Kidney epithelial cell (primary cell): ENCODE measurements at places on chromosomes 11 and 22. TPM values are rescaled to one million over a fixed set of nuclear protein-coding genes. Genes with fewer than 3 reads are reported as not detected.

PHOX2A gene
- not detected in 2 replicates for total RNA-seq

ABCG4 gene
- total RNA-seq: 0.13 and 0.82 TPM in 2 replicates

OR8K5 gene
- not detected in 2 replicates for total RNA-seq

GRCh38 chr11:60477035-60477445 is 15.5 kb upstream of the MS4A12 start:
- DNase-seq: no peak

DNA sequence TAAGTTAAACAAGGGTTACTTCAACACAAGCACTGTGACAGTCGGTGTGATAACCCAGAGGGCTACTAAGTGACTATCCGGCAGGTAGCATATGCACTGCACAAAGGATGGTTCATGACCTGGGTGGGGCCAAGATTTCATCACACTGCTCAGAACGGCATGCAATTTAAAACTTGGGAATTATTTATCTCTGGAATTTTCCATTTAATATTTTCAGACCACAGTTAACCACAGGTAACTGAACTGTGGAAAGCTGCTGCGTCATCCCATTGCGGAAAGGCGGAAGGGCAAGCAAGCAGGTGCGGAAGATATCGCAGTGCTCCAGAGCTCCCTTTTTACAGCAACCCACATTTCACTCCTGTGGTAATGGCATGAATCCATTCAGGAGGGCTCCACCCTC is 540.8 kb downstream of the INSC start:
- no peak for DNase-seq

- no peak for DNase-seq
Observed at GRCh38 chr11:92449222-92449621, 224.6 kb downstream of the FAT3 start.

GRCh38 chr11:83285151-83285770 is 906 bp downstream of the CCDC90B start:
- no peak for DNase-seq

OR52A1 gene
- total RNA-seq: not detected in 2 replicates

- no peak for DNase-seq
Observed at GRCh38 chr22:23722160-23722559, 28.8 kb downstream of the ZNF70 start.

DNA sequence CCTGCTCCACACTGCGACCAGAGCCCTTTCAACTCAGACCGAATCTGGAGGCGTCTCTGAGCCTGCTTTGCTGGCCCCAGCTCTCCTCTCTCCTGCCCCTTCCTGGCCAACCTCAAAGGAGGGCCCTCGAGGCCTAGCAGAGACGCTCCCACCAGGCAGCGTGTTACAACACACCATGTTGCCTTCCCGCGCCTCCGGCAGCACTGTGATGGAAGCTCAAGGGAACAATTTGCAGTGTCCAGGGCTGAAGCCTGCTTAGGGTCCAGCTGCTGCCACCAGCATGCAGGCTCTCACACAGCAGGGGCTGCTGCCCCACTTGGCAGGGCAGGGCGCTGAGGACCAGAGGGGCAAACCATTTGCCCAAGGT is 18.4 kb downstream of the LINC01488 start:
- no peak for DNase-seq

DNA sequence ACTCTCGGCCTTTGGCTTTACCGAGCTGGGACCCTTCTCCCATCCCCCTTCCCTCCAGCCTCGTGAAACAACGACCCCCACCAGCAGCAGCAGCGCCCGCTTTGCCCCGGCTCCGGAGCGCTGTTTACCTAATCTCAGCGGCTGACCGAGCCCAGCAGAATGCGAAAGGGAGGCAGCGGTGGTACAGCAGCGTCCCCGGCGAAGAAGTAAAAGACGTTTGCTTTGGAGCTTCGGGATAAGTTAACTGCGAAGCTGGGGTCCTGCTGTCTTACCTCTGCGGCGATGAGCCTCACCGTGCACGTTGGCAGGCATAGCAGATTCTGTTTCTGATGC is 2.0 kb upstream of the LARGE1 start:
- DNase-seq: no peak

DNA sequence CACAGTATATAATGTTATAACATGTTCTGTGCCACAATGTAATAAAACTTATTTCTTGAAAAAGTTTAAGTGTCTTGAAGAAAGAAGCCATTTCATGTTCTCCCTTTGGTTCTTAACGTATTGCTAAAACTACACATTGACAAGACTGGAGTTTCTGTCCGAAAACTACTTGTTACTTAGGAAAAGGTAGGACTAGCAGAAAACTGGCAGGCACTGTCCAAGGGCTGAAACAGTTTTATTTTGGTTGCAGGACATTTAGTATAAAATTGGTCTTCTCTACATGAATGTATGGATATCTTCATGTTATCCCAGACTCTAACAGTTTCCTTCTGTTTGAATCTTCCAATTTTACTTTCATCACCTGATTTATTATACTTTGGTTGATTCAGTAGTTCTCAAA is 1027.1 kb downstream of the LRRC4C start:
- no peak for DNase-seq

DNA sequence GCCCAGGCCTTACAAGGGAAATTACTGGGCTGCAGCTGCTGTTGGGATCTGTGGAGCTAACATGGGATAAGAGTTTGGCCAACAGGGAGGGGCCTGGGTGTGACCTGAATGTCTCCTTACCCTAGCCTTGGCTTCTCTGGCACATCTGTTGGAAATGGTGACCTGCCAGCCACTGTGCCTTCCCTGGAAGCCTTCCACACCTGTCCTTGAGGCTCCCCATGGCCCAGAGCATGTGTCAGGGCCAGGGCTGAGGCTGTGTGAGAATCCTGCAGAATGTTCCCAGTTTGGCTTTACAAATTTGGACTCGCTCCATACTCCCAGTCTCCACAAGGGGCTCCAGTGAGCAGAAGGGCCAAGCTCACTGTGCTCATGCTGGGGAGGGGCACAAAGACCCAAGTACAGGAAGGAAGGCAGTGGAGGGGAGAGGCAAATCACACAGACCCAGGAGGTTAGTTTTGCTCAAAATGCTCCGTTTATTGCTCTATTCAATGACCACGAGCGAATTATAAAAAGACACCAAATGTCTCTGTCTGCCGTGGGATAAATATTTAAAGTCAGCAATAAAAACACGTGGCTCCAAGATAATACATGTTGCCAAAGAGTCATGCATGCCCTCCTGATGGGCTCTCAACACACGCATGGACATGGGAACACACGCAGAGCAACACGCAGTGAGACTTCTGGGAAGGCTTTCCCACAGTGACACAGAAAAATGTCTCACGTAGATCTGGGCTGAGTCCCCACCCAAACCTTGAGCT is 1.7 kb upstream of the IGSF22 start:
- DNase-seq: no peak

DNA sequence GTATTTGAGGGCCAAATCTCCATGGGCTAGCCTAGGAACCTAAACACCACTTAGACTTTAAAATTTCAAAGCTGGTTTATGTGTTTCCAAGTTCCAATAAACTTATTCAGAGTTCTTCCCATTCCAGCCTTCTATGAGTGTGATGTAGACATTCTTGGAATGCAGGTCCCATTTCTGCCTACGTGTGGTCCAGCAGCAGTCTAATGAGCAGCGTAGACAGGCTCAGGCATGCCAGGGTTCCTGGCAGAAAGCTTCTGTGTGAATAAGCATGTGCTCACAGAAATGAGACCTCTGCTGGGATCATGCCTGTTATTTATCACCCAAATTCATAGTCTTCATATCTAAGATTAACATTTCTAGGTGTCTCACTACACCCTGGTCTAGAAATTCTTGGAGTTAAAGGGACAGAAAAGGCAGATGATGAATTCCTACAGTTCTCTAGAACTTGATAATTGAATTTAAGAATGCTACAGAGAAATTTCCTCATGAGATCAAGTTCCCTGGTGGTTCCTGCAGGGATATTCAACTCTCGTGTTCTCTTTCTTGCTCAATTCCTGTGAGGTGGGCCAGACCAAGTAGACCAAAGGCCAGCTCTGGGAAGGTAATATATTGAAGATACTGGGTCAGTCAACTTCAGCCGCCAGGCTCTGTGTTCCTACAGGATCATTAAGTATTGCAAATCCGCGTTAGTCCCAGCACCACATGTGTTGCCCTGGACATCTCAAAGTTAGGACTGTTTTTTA is 17.6 kb downstream of the RNF185 start:
- DNase-seq: peak; percentile 67

GRCh38 chr11:88105951-88106350 is 69.3 kb downstream of the RAB38 start:
- DNase-seq: no peak

- no peak for DNase-seq
Observed at GRCh38 chr22:50376085-50376651, 33.0 kb downstream of the PPP6R2 start.

GRCh38 chr11:72703267-72704008 is 29.2 kb upstream of the PDE2A start:
- no peak for DNase-seq

SNX32 gene
- 1.4 and 1.9 TPM in 2 replicates for total RNA-seq

OR2AT4 gene
- total RNA-seq: not detected in 2 replicates

- DNase-seq: no peak
Observed at GRCh38 chr11:65456418-65456817, 33.8 kb downstream of the NEAT1 start.

PDE3B gene
- 3.1 TPM in 2 replicates for total RNA-seq

- no peak for DNase-seq
Observed at GRCh38 chr11:114277637-114278341, 18.4 kb upstream of the NNMT start.

DNA sequence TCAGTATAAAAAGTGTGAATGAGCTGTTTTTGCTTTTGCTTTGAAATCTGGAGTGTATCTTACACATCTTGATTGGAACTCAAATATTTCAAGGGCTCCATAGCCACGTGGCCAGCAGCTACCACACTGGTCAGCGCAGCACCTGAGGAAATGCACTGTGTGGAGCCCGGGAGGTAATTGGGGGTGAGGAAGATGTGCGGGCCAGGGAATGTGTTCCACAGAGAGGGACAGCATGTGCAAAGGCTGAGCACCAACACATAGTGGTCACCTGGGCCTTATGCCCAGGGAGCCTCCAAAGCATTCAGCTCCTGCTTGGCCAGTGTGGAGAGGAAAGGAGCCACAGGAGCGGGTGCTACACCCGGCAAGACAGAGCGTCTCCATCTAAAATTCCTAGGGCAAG is 20.8 kb downstream of the RELT start:
- no peak for DNase-seq

DNA sequence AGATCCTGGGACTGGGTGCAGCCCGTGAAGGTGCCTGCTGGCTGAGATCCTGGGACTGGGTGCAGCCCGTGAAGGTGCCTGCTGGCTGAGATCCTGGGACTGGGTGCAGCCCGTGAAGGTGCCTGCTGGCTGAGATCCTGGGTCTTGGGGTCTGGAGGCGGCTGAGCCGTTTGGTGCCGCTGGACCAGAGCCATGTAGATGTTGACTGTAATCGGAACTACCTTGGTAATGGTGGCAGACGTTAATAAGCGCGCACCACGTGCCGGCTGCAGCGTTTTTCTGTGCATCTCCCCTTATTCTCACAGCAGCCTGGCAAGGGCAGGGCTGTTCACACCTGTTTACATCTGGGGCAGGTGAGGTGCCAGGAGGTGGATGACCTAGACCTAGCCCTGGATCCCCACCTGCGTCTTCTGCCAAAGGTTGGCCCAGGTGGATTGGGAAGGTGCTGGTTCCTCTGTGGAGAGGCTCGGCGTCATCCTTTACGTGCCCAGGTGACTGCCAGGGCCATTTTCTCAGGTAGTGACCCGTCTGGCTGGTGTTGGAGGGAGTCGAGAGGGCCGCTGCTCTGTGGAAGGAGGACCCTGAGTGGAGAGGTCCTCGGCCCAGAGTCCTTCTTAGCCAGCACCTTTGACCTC is 382.5 kb downstream of the TBC1D22A start:
- no peak for DNase-seq

- no peak for DNase-seq
Observed at GRCh38 chr11:111796696-111797095, 30.5 kb upstream of the PPP2R1B start.

EMID1 gene
- 2.2 and 6.0 TPM in 2 replicates for total RNA-seq

DNA sequence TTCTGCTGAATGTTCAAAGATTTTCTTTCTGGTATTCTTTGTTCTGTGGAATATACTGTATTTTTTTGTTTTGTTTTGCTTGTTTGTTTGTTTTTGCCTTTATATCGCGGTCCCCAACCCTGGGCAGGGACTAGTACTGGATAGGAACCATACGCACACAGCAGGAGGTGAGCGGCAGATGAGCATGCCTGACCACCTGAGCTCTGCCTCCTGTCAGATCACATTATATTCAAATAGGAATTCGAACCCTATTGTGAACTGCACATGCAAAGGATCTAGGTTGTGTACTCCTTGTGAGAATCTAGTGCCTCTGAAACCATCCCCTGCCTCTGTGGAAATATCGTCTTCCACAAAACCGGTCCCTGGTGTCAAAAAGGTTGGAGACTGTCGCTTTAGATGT is 83.3 kb upstream of the ANO3 start:
- DNase-seq: no peak

DNA sequence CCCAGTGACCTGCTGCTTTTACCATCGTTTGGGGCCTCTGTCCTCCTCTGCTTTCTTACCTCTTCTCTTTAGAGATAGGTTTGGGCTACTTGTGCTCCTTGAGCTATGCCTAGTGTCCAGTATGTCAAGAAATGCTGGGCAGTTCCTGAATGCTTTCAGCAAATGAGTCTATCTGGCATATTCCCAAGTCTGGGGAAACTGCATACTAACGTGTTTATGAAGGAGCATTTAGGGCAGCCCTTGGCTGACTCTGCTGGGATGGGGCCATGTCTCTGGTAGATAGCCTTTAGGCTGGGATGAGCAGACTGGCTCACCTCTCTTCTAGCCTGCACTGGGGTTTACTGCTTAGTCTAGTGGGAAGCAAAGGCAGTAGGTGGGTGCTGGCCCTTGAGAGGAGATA is 43.7 kb upstream of the SUSD2 start:
- no peak for DNase-seq

DNA sequence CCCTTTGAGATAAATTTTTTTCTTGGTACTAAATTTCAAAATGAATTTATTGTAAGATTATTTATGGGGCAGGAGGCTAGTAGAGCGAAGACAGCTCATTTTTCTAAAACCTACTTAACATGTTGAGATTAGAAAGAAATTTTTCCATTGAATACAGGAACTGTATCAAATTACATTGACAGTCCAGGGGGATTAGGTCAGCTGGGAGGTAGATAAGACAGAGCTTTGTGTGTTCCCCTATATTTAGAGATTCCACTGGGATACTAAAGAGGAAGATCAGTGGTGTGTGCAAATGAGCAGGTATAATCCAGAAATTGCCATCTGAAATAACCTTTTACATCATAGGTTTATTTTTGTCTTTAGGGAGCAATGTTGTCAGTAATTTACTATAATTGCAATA is 32.1 kb downstream of the ENDOD1 start:
- DNase-seq: no peak

DNA sequence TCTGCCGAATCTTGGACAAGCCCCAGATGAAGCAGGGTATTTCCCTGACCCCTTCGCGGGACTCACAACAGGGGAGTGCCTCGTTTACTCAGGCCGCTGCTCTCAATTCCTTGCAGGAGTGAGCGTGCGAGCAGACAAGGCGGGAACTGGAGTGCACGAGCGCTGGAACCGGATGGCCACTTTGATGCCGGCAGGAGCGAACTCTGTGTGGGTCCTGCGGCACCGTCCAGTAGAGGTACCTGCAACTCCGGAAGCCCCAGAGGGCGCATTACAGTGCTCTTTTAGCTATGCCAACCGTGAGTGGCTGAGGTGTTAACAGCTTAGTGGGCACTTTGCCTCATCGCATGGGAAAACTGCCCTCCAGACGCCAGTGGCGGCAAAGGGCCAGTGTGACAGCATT is 182.3 kb upstream of the ANO3 start:
- no peak for DNase-seq
